ENCODE measurements at places on chromosomes 3 and 15. TPM values are rescaled to one million over a fixed set of nuclear protein-coding genes. Genes with fewer than 3 reads are reported as not detected.

- no peak overlapping the region for H3K4me3 ChIP-seq
- H3K27ac ChIP-seq: no peak overlapping the region
- no peaks in the 10 kb centered on the region for H3K27me3 ChIP-seq
- H3K36me3 ChIP-seq: peaks cover 72% of the 10 kb centered on the region
- no peak for DNase-seq
- no peaks in the 10 kb centered on the region for H3K4me1 ChIP-seq
These were observed 10.6 kb downstream of the WNT5A start for GRCh38 chr3:55476515-55476914.

ROBO2 gene
- 14.3 TPM for total RNA-seq

DNA sequence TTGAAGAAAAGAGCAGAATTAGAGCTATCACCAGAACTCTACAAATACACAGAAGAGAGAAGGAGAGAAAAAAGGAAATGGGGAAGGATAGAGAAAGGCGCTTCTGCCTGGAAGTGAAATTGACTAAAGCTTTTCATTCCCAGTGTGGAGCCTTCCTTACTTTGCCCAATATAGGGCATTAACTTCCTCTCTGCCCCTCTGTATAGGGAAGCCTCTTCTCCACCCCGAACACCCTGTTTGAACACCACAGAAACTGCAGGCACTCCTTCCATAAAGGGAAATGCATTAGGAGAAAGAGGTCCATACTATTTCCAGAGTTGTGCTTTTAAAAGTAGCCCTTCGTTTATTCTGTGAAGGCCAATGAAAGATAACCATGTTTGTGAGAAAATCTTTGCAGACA lies 248.5 kb downstream of the RAP2B start:
- no peak overlapping the region for H3K27ac ChIP-seq
- no peaks in the 10 kb centered on the region for H3K4me1 ChIP-seq
- DNase-seq: no peak
- no peaks in the 10 kb centered on the region for H3K36me3 ChIP-seq
- H3K4me3 ChIP-seq: no peak overlapping the region

- no peak for DNase-seq
- H3K4me3 ChIP-seq: no peak overlapping the region
- H3K27me3 ChIP-seq: no peaks in the 10 kb centered on the region
- H3K4me1 ChIP-seq: no peaks in the 10 kb centered on the region
These were observed 14.1 kb downstream of the ATP2C1 start for GRCh38 chr3:130907966-130908365.

MINAR1 gene
- total RNA-seq: 0.79 TPM

TUSC7 gene
- total RNA-seq: not detected

DNA sequence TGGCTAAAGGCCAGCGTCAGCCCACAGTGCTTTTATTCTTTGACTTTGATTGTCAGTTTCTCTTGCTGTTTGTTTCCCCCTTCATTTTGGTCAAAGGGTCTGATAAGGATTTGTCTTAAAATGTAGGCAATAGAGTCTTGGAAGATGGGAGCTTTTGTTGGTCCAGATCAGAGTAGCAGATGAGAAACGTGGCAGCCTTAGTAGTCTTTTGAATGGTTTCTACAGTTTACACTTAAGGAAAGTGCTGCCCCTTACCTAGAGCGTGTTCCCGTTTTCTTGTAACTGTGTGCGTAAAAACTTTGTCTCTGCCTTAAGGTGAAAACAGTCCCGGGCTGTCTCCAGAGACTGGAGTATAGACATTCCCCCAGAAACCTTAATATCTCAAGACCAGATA lies 630 bp downstream of the LXN start:
- no peak overlapping the region for H3K27ac ChIP-seq
- H3K4me3 ChIP-seq: no peak overlapping the region
- H3K4me1 ChIP-seq: no peaks in the 10 kb centered on the region
- peaks cover 8% of the 10 kb centered on the region for H3K36me3 ChIP-seq
- no peaks in the 10 kb centered on the region for H3K27me3 ChIP-seq

- no peak overlapping the region for H3K4me3 ChIP-seq
- no peaks in the 10 kb centered on the region for H3K27me3 ChIP-seq
- H3K27ac ChIP-seq: no peak overlapping the region
- H3K4me1 ChIP-seq: peaks cover 26% of the 10 kb centered on the region
- peak; percentile 53 for DNase-seq
These were observed 50.5 kb downstream of the UBE2E1 start for GRCh38 chr3:23856286-23856685.

FETUB gene
- not detected for total RNA-seq

RAF1 gene
- total RNA-seq: 125 TPM

GRCh38 chr15:85026304-85027032 lies 44.8 kb downstream of the PDE8A start:
- DNase-seq: no peak
- H3K36me3 ChIP-seq: no peaks in the 10 kb centered on the region

GRCh38 chr15:69451951-69452691 lies 497 bp upstream of the RPLP1 start:
- H3K4me1 ChIP-seq: 0 out of 2 replicates have a peak, but pooled peaks cover 2% of the 10 kb centered on the region
- no peaks in the 10 kb centered on the region for H3K27me3 ChIP-seq
- peaks cover 57% of the 10 kb centered on the region for H3K36me3 ChIP-seq
- peak overlapping the region; percentile 83 for H3K4me3 ChIP-seq
- H3K27ac ChIP-seq: peak overlapping the region; percentile 76

DNA sequence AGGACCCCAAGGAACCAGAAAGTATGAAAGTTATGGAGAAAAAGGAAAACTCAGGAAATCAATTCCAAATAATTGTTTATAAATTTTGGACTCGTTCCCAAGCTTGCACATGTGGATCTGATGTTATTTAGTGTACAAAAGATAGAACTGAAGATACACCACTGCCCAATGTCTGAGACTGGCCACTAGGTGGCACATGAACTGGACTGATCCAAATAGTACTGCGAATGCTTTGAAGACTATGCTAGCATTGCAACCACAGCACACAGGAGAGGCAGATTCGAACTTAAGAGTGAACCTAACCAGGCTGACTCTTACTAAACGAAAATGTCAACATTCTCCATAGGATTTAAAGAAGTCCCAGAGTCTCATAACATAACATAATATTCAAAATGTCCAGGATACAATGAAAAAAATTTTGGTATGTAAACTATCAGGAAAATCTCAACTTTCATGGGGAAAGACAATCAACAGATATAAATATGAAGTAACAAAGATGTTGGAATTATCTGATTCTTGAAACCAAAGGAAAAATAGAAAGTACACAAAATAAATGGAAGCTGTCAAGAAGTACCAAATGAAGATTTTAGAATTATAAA lies 596.7 kb downstream of the FGF12 start:
- H3K27ac ChIP-seq: no peak overlapping the region
- H3K27me3 ChIP-seq: no peaks in the 10 kb centered on the region
- DNase-seq: peak; percentile 54
- H3K4me3 ChIP-seq: no peak overlapping the region
- H3K4me1 ChIP-seq: no peaks in the 10 kb centered on the region

COL6A5 gene
- not detected for total RNA-seq

PRR23E gene
- total RNA-seq: not detected

GRCh38 chr3:68972358-68972979 lies 40.1 kb upstream of the TAFA4 start:
- no peaks in the 10 kb centered on the region for H3K36me3 ChIP-seq
- no peaks in the 10 kb centered on the region for H3K4me1 ChIP-seq

SNTN gene
- not detected for total RNA-seq

- no peak for DNase-seq
- H3K27me3 ChIP-seq: no peaks in the 10 kb centered on the region
- H3K4me1 ChIP-seq: no peaks in the 10 kb centered on the region
- no peak overlapping the region for H3K4me3 ChIP-seq
These were observed 28.5 kb downstream of the KLHDC8B start for GRCh38 chr3:49199900-49200281.

DNA sequence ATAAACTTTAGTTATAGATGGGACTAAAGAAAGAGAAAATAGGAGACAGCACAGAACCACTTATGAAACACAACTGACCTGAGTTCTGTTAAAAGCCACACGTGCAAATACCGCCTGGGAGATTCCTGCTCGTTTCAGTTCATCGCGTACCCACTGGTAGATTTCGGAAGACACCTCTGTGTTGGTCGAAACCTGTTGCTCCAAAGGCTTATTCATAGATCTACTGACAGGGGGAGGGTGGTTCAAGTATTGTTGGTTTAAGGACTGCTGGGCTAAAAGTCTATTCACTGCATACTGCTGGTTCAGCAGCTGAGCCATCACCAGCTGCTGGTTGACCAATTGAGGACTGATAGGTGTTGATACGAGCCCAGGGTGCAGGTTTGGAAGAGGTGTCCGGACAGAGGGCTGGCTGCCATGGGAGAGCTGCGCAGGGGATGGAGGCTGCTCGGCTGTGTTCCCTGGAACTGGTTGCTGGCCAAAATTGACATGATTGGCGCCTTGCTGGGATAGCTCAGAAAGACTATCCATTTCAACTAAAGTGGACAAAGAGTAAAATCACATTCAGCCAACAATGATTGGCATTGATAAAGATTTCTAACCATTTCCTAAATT lies 30.6 kb downstream of the SATB1 start:
- H3K4me1 ChIP-seq: no peaks in the 10 kb centered on the region
- no peak overlapping the region for H3K4me3 ChIP-seq
- H3K27ac ChIP-seq: no peak overlapping the region
- no peaks in the 10 kb centered on the region for H3K27me3 ChIP-seq
- no peaks in the 10 kb centered on the region for H3K36me3 ChIP-seq

- H3K4me3 ChIP-seq: no peak overlapping the region
- no peaks in the 10 kb centered on the region for H3K36me3 ChIP-seq
- H3K27me3 ChIP-seq: no peaks in the 10 kb centered on the region
- H3K4me1 ChIP-seq: no peaks in the 10 kb centered on the region
- DNase-seq: peak; percentile 38
These were observed 5.3 kb downstream of the P2RY12 start for GRCh38 chr3:151379083-151379734.

CADM2 gene
- 20.8 TPM for total RNA-seq

GRCh38 chr3:50474717-50475116 lies 28.7 kb downstream of the CACNA2D2 start:
- no peak overlapping the region for H3K4me3 ChIP-seq
- no peaks in the 10 kb centered on the region for H3K36me3 ChIP-seq
- no peaks in the 10 kb centered on the region for H3K4me1 ChIP-seq
- DNase-seq: no peak
- peaks cover 7% of the 10 kb centered on the region for H3K27me3 ChIP-seq
- H3K27ac ChIP-seq: no peak overlapping the region

DNA sequence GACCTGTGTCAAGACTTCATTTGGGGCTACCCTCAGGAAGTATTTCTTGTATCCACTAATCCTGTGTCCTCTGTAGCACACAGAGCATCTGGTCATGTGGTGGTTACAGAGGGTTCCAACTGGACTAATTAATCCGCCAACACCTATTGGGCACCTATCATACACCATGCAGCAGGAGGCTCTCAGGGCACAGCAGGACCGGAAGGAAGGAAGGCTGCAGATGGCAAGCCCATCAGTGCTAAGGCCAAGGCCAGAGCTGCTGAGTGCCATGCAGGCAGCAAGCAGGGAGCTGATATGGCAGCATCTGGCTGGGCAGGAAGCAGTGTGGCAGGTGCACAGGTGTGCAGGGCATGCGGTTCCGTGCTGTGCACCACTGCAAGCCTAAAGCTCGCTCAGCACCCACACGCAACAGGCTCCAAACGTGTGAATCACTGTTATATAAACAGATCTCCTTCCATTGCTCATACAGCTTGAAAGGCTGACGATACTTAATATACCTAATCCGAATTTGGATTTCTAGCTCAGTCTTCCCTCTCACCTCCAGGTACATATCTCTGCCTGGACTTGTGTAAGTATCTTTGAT lies 64.4 kb upstream of the SNRPA1 start:
- H3K27me3 ChIP-seq: no peaks in the 10 kb centered on the region
- H3K27ac ChIP-seq: no peak overlapping the region
- H3K4me3 ChIP-seq: no peak overlapping the region
- peaks cover 15% of the 10 kb centered on the region for H3K4me1 ChIP-seq

GRCh38 chr15:94844538-94845389 lies 613.4 kb downstream of the MCTP2 start:
- no peaks in the 10 kb centered on the region for H3K4me1 ChIP-seq
- no peak for DNase-seq
- no peaks in the 10 kb centered on the region for H3K36me3 ChIP-seq
- no peak overlapping the region for H3K27ac ChIP-seq
- H3K4me3 ChIP-seq: no peak overlapping the region
- no peaks in the 10 kb centered on the region for H3K27me3 ChIP-seq

BCL2A1 gene
- total RNA-seq: not detected

DNA sequence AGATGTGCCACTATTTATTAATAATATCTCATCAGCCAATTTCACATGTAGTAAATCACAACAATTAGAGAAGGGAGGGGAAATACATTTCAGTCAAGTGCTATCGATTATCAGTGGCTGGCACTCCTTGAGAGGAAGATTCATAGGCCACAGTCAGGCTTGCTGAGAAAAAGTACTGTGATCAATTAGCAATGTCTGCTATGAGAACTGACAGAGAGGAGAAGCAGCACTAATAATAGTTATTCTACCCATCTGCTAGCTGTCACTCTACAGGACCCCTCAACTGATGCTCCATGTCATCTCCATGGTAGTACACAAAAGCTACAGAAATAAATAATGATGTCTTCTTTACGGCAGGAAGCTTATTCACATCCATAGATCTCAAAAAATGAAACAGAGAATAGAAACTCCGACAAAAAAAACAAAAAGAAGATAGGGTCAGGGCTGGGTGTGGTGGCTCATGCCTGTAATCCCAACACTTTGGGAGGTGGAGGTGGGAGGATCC lies 351.3 kb downstream of the FOXP1 start:
- DNase-seq: no peak
- no peaks in the 10 kb centered on the region for H3K36me3 ChIP-seq
- H3K4me3 ChIP-seq: no peak overlapping the region
- H3K27ac ChIP-seq: no peak overlapping the region
- H3K4me1 ChIP-seq: no peaks in the 10 kb centered on the region
- no peaks in the 10 kb centered on the region for H3K27me3 ChIP-seq

- H3K27me3 ChIP-seq: no peaks in the 10 kb centered on the region
- no peaks in the 10 kb centered on the region for H3K4me1 ChIP-seq
- no peak for DNase-seq
- H3K4me3 ChIP-seq: no peak overlapping the region
- H3K36me3 ChIP-seq: no peaks in the 10 kb centered on the region
- no peak overlapping the region for H3K27ac ChIP-seq
These were observed 240.9 kb upstream of the CADM2 start for GRCh38 chr3:84717894-84718293.

GRCh38 chr15:39493424-39494067 lies 87.3 kb upstream of the THBS1 start:
- no peak overlapping the region for H3K4me3 ChIP-seq
- H3K36me3 ChIP-seq: no peaks in the 10 kb centered on the region
- DNase-seq: no peak

ZMAT3 gene
- 7.1 TPM for total RNA-seq

PHLDB2 gene
- 93.4 TPM for total RNA-seq

LOXL1 gene
- 31.3 TPM for total RNA-seq

DNA sequence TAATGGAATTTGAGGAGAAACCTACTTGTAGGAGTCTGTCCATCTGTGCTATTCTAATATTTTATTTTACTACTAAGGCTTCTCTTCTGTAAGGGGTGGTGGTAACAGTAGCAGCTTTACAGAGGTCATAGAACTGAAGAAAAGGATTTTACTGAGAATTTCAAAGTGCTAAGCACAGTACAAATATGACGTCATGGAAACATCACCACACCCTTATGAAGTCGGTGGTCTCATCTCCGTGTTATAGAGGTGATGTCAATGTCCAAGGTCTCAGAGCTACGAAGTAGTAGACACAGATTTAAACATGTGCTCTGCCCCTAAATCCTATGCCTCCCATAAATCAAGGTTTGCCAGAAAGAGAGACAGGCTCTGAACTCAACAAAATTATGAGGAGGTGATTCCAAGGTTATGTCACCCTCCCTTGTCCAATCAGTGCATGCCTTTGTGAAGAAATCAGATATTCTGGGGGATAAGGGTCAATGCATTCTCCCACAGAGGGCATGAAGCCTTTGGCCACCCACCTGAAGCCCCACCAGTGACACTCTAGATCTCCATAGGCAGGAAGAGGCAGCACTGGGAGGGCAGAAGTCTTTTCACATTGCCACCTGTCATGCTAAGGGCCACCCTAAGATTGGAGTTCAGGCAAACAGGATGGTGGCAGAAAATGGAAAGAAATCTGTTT lies 22.9 kb downstream of the MECOM start:
- no peak overlapping the region for H3K27ac ChIP-seq
- no peak for DNase-seq
- H3K4me3 ChIP-seq: no peak overlapping the region
- H3K36me3 ChIP-seq: no peaks in the 10 kb centered on the region
